ENCODE measurements at places on chromosomes 2 and 18.

- no peak for DNase-seq
These were observed 80.8 kb upstream of the PAPOLG start for GRCh38 chr2:60675301-60675700.

- no peak for DNase-seq
These were observed 157.1 kb downstream of the COL6A3 start for GRCh38 chr2:237256887-237257286.

- no peak for DNase-seq
These were observed 8.7 kb downstream of the CYRIA start for GRCh38 chr2:16656784-16657391.

GRCh38 chr2:133653056-133653455 is 84.8 kb upstream of the NCKAP5 start:
- no peak for DNase-seq

- no peak for DNase-seq
These were observed 3.0 kb upstream of the FOSL2 start for GRCh38 chr2:28389399-28390240.

DNA sequence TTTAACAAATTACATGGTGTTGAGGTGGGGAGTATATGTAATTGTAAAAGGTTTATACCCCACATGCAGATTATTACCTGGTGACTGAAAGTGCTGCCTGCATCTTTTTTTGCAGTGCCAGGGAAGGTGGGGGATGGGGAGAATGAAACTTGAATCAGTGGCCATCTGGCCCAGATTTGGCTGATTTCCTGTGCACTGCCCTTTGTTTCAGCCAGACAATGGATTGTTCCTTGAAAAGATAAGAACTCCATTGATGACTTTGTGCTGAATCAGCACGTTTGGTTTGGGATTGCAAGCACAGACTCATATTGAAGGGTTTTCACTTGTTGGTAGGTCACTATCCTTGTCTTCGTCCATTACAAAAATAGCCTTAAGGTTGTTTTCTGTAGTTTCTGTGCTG is 20.9 kb downstream of the GREB1L start:
- DNase-seq = no peak

GRCh38 chr2:192197357-192197756 is 2.6 kb upstream of the TMEFF2 start:
- no peak for DNase-seq

DNA sequence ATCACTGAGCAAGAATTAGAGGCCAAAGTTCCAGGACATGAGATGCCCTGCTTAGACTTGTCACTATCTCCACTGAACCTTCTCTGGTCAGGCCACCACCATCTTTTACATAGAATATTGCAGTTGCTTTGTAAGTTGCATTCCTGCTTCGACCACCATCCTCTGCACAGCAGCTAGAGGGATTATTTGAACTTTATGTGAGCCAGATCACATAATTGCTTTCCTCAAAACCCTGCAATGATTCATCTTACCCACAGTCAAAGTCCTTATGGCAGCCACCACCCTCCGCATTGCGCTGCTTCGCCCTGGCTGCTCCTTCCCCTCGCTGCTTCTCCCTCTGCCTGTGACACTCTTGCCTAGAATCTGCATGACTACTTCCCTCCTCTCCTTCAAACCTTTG is 111.3 kb downstream of the EML6 start:
- DNase-seq = no peak

DNA sequence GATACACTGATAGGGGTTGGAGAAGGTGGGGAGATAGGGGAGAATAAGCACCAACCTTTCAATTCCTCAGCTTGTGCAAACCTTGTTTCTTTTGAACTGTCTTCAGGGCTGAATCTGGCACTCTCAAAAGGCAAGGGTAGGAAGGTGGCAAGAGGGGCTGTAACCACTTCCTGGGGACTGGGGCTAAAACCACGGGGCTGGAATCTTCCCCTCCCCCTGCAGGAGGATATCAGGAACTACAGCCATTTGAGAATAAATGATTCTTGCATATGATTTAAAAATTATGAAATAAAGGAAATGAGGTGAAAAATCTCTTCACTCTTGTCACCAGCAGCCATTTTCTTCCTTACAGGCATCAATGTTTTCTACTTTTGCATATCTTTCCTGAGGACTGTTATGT is 50.8 kb downstream of the ATOH8 start:
- peak; percentile 34 for DNase-seq

DNA sequence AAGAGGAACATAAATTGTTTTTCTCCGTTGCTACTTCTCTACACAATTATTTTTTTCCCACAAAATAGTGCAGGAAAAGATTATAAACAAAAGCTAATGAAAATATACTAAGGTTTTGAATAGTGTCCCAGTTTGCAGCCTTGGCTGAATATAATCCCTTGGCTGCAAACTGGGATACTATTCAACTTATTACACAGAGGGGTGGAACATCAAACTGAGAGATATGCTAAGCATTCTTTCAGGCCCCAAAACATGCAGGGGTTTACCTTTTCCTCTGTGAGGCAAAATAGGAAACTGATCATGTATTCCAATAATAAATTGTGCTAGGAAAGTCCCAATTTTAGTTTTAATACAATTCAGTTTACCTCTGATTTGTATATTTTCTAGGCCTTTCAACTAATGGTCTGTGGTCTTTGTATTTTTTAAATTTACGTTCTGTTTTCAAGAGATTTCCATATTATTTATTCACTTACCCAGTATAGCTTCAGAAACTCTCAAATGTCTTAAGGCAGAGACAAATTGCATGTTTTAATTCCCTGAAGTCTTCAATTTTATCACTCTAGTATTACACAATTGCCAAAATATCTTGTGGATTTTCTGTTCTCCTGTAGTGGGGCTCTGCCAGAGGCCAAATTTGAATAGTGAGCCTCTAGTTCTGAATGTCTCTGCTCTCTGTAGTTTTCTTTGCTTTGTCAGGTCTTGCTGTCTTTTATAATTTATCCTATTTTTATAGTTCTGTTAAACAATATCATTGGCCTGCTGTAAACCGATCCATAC is 63.9 kb downstream of the PPP1R1C start:
- no peak for DNase-seq

DNA sequence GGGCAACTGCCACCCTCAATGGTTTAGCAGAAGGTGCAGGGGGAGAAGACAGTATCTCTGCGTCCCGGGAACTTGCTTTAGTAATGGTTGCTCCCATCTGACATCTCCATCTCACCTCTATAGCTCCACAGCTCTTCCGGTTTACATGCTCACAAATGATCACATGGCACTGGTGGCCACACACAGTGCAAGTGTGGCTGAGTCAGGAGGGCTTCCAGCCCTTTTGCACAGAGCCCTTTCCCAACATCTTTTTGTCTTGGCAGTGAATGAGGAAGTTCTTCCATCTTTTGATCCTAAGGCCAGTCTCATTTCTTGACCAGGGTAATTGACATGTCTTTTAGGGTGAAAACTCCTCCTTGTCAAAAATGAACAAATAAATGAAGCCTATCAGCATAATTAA is 347.7 kb downstream of the LPIN1 start:
- DNase-seq = no peak

DNA sequence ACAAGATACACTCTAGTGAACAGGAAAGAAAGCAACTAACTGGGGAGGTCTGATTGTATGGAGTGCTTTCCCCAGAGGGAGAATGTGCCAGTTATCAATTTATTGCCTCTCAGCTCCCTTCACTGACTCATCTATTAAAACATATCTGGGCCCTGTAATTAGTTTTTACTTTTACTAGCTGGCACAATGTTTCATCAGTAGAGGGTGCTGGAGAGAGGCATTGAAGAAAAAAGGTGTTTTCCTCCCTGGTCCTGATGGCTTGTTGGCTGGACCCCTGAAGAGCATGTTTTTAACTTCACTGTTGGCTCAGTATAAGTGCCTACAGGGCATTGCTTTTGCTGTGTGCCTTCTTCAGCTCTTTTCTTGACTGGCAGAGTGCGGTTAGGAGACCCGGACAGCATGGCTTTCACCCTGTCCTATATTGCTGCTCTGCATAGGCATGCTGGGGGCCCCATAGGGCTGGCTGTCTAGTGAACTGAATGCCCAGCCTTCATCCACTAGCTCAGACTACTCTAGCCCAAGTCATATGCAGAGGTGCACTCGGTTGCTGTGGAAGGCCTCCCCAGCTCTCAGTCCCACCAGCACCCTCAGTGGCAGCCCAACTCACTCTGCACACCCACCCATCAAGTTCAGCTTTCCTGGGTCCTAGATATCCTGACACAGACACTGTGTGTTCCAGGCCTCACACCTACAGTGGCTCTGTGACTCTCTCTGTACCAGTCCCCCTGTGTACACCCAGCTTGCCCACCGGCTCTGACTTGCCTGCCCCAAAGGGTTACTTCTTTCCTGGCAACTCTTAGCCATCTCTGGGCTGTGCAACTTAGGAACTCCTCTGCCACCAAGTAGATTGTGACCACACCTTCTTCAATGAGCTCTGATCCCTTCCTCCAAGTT is 62.3 kb upstream of the ACYP2 start:
- no peak for DNase-seq

- no peak for DNase-seq
These were observed 50.2 kb upstream of the EML4 start for GRCh38 chr2:42118754-42119569.

DNA sequence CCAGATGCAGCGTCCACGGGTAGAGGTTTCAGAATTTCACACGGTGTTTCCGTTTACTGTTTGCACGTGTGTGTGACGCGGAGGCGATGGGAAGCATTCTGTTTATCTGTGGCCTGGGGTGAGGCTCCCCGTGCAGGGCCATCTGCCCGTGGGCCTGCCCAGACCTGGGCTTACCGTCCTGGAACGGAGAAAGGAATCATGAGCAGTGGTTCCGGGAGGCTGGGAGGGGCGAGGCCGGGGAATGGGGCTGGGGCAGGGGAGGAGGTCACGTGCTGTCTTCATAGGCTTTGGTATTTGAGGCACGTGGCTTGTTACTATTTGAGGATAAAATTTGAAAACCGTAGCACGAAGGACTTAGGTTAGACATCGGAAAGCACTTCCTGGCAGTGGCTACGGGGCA is 77.9 kb downstream of the RTP5 start:
- no peak for DNase-seq

GRCh38 chr2:83953697-83954096 is 505.4 kb downstream of the SUCLG1 start:
- no peak for DNase-seq

GRCh38 chr2:234488913-234489451 is 7.9 kb downstream of the ARL4C start:
- peak; percentile 69 for DNase-seq

- no peak for DNase-seq
These were observed 19.8 kb downstream of the GAREM1 start for GRCh38 chr18:32450874-32451273.

DNA sequence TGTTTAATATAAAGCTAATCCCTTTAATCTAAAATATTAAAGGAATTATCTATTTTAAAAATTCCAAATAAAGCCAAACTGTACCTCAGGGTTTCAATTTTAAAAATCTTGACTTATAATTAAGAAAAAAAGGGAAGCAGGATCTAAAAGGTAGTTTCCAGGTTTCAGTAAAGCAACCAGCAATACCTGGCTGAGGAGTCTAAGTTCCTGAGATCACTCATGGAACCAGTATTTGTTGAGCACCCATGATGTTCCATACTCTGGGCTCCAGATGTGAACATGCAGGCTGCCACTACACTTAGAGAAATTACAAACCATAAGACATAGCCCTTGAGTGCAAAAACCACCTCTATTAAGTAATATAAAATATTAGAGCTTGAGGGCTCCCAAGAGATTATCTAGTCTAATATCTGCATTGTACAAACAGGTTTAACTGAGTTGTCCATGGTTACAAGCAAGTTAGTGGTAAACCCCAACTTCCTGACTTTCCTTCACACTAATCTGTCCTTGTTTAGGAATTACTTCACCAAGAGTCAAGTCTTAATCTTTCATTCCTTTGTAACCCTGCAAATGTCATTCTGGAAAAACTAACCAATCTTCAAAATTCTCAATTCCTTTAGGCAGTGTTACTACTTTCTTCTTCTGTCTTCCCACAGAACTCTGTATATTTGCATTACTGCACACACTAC is 49.2 kb downstream of the CLASP1 start:
- DNase-seq = no peak

- no peak for DNase-seq
These were observed 22.7 kb upstream of the MYO1B start for GRCh38 chr2:191222507-191222906.

DNA sequence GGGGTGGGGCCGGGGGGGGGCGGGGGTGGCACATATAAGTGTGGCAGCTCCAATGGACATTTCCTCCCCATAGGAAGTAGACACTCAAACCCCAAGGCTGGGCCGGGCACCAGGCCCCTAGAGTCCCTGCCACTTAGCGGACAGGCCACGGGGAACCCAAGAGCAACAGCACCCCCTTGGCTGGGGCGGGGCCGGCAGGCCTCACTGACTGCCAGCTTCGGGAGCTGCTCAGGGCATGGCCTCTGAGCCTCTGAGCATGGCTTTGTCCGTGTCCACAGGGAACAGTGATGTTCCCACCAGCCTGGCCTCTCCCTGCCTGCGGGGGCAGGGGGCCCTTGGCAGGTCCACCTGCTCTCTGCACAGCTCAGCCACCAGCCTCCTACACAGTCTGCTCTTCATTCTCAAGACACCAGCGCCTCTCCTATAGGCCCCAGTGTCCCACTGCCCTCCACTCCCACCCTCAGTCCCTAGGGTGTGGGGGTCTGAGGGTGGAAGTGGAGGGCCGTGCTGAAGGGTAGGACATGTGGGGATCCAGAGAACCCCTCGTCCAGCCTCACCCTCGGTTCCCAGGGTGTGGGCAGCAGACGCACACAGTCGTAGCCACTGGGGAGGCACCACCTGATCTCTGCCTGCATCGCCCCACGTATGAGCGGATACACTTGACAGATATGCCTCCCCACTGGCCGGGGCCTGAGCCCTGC is 106.7 kb downstream of the FAM210A start:
- DNase-seq = no peak

GRCh38 chr2:180819106-180819505 is 161.3 kb upstream of the UBE2E3 start:
- no peak for DNase-seq

DNA sequence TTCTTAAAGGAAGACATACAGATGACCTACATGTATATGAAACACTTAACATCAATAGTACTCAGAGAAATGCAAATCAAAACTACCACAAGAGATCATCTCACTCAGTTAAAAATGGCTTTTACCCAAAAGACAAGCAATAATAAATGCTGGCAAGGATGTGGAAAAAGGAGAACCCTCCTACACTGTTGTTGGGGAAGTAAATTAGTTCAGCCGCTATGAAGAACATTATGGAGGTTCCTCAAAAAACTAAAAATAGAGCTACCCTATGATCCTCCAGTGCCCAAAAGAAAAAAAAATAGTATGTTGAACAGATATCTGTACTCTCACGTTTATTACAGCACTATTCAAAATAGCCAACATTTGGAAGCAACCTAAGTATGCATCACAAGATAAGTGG is 1579.4 kb upstream of the TMEFF2 start:
- DNase-seq = no peak

DNA sequence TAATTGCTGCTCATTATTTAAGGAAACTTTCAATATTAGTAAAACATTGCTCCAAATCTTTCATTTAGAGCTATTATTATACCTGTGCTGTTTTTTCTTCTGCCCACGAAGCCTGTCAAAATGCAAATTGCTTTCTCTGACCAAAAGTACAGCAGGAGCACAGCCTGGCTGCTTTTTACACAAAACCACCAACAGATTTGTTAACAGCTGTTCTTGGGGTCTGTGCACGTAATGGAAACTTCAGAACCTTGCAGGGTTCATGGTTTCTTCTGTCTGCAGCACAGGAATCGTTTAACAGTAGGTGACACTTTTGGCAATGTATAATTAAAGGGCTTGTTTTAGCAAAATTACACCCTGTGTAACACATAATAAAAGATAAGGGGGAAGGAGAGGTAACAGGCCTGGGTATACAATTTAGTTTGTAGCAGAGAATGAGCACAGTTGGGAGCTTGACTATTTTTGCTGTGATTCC is 447.3 kb downstream of the KCNJ3 start:
- DNase-seq = no peak

Measured in stimulated activated CD8-positive, alpha-beta memory T cell treated with anti-CD3 and anti-CD28 coated beads, Interleukin-4, amount 100 ng/mL, for 48 hours (primary cell).